T-helper 2 cell treated with Interferon-gamma antibody and Interleukin-4, amounts not matched to agents 5 μg/mL and 100 μg/mL, for 36 hours (primary cell): ENCODE measurements at places on chromosomes 3 and 15.

DNA sequence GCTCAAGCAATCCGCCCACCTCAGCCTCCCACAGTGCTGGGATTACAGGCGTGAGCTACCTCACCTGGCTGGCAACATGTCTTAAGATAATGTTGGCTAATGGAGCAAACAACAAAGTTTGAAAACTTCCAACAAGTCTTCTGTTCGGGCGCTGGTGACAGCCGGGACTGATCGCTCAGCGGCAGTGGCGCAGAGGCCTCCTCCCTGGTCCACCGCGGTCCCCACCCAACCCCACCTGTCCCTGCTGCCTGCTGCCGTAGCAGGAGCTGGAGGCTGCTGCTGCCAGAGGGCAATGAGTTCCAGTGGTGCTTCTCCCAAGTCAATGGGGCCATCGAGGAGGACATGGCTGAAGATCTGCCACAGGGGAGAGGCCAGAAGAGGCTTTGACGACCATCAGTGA lies 12.1 kb downstream of the DLEC1 start:
- no peak for DNase-seq

DNA sequence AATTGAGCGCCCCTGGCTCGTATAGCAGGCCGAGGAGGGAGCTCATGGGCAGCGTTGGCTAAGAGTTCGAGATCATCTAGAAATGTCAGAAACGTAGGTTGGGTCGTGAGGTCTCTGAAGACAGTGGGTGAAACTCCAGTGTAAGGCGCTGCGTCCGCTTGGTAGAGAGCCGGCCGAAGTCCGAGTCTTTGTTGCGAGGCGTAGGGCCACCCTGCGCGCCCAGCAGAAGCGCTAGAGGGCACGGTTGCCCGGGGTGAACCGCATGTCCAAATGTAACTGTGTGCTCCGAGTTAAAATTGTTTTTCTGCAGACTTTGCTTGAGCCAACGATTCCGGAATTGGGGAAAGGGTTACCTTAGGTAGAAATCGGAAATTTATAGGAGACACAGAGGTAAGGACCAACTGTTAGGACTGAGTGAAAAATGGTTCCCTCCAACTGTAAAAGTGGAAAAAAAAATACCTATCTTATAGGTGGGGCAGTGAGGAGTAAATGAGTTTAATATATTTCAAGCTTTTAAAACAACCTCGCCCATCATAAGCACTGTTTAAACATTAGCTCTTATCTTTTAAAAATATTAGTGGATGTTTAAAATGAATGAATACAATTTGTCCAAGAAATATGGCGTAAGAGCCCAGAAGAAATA lies 993 bp upstream of the SIAH2 start:
- DNase-seq = peak; percentile 54

DNA sequence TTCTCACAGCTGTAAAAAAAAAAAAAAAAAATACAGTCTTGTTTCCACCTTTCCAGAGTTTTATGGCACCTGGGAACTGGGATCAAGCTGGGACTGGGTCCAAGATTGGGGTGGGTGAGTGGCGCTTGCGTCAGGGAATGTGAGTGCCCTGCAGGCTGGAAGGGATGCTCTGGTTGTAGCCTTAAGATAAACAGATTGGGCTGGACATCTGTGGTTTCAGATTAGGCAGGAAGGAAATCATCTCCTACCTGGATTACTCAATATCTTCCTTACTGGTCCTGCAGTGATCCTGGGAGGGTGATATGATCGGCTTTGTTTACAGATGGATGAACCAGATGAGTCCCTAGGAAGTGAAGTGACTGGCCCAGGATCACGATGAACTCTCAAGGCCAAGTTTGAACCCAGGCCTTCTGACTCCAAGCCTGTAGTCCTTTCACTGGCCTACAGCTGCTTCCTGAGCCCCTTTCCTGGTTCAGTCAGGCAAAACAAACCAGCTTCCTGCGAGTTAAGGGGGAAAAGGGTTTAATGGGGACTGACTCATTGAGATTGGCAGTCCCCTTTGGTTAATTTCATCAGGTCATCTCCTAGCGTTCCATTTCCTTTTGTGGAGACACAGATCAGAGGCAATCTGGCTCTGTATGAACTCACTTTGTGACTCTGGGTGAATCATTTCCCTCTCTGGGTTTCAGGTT lies 179.8 kb downstream of the THSD4 start:
- peak; percentile 17 for DNase-seq

- DNase-seq = no peak
Measured at GRCh38 chr3:154123906-154124305, 2.7 kb downstream of the ARHGEF26 start.

GRCh38 chr3:61848885-61849284 lies 287.5 kb downstream of the PTPRG start:
- no peak for DNase-seq
